Heart right ventricle (tissue), 16 donors: ENCODE measurements at places on chromosomes 1 and 21. TPM values are rescaled to one million over a fixed set of nuclear protein-coding genes. Genes with fewer than 3 reads are reported as not detected.

DNA sequence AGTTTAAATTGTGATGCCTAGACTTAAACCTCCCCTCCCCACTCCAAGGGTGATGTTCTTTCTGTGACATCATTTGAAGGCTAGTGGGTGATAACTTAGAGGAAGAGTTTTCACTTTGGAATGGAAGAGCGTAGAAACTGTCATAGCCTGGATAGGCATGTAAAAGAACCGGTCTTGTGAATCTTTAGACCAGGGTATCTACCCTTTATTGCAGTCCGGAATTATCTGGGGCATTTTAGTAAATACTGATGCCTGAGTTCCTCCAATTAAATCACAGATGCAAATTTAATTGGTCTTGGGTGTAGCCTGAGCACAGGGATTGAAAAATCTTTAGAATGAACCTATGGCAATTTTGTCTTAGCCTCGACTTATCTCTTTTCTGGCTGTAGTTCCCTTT is 24.7 kb downstream of the MAN1C1 start:
- no peaks in the 10 kb centered on the region for H3K27me3 ChIP-seq
- no peaks in the 10 kb centered on the region for H3K36me3 ChIP-seq
- no peak for DNase-seq
- H3K27ac ChIP-seq: no peak overlapping the region
- peaks cover 24% of the 10 kb centered on the region for H3K4me1 ChIP-seq
- no peak overlapping the region for H3K4me3 ChIP-seq

HMGN1 gene
- 73.0 TPM for total RNA-seq

DNA sequence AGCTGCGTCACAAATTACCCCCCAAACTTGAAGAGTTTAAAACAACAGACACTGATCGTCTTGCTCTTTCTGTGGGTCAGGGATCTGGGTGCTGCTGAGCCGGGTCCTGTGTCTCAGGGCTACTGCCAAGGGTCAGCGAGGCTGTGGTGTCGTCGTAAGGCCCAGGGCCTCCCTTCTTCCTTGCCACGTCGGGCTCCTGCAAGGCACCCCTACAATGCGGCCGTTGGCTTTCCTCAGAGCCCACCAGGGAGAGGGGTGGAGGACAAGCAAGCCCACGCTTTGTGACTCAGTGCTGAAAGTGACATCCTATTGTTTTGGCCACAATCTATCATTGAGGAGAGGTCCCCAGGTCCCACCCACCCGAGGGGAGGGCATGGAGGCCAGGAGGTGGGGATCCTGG is 7.7 kb upstream of the FBLIM1 start:
- no peak overlapping the region for H3K27ac ChIP-seq
- H3K27me3 ChIP-seq: no peaks in the 10 kb centered on the region

TNFRSF9 gene
- total RNA-seq: not detected

DNA sequence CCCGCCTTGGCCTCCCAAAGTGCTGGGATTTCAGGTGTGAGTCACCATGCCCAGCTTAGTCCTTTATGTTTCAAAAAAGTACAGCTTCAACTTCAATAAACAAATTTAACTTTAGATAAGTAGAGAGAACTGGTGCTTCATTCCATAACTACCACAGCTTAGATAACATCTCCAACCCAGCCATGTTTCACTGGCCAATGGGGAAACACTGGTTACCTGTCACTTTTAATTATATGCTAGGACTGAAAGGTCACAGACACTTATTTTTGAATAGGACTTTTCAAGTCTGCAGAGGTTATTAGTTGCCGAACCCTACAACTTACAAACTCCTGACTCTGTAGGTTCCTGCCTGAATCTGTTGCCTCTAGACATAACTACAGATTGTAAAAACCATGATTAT is 56.5 kb upstream of the ST6GALNAC3 start:
- H3K27ac ChIP-seq: no peak overlapping the region
- H3K4me1 ChIP-seq: no peaks in the 10 kb centered on the region
- no peak for DNase-seq

- H3K27me3 ChIP-seq: no peaks in the 10 kb centered on the region
- no peaks in the 10 kb centered on the region for H3K4me1 ChIP-seq
- no peaks in the 10 kb centered on the region for H3K36me3 ChIP-seq
- H3K4me3 ChIP-seq: no peak overlapping the region
- H3K27ac ChIP-seq: no peak overlapping the region
Measured at GRCh38 chr1:214923278-214923915, 159.1 kb upstream of the KCNK2 start.
